ENCODE measurements at places on chromosomes 7 and 10.

GRCh38 chr7:41967156-41967555 lies 264.3 kb upstream of the INHBA start:
- DNase-seq: peak; percentile 81

DNA sequence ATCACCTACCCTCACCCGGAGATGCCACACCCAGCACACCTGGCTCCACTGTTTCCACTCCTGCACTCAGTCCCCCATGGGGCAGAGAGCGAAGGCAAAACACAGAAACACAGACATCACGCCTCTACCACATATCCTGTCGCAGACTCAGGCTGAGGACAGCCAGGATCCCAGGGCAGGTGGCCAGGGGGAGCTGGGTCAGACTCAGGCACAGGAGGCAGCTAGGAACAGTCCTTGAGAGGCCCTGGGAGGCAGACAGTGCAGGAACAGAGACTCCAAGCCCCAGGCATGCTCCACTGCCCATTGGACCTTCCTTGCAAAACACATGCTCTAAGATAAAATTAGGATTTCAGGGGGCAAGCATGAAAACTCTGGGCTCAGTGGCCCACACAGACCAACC lies 154.4 kb upstream of the C7orf33 start:
- DNase-seq: no peak

DNA sequence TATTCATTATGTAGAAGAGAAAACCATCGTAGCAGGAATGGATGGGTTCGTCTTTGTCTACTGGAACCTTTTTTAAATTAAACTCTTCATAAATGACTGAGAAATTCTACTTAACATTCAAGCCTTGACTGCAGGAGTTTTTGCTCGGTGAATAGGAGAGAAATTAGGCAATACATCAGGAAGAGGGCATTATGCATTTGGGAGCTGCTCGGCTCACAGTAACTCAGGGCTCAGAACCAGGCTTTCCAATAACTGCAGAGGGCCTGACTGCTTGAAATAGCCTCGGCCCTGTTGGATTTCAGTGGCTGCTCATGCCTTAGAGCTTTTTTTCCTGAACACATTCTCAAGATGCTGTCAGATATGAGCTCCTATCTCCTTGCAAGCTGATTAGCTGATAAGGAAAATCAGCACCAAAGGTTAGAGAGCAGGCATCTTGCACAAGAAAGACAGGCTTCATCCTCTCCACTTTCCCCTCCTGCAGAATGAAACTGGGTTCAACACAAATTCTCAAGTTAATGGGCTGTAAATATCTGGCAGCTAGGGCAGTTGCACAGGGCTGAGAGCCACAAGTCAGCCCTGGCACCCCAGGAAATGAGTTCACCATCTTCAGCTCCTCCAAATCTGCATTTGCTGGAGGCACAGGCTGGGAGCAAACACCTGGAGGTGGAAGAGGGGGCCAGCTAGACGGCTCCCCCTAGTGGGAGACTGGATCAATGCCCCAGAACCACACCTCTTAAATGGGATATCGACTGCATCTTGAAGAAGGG lies 24.3 kb downstream of the TECTB start:
- peak; percentile 58 for DNase-seq

GRCh38 chr7:11833431-11833830 lies 1.4 kb upstream of the THSD7A start:
- no peak for DNase-seq

DNA sequence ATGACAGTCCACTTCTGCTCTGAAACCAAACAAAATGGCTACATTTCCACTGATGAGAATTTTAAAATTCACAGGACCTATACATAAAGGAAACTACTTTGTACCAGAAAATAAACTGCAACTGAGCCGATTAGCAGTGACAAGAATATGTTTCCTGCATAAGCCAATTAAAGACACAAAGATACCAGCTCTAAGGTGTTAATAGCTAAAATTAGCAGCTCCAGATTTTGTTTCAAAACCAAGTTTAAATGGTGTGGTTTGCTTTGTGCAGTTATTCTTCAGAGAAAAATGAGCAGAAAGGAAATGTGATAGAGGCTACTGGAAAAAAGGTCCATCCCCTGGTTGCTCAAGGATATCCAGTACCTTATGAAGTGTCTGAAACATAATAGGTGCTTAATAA lies 123.2 kb downstream of the ANK3 start:
- DNase-seq: no peak
